ENCODE measurements at places on chromosomes 11 and 22.

- no peak for DNase-seq
These were observed 3.6 kb downstream of the PKNOX2 start for GRCh38 chr11:125167954-125168835.

DNA sequence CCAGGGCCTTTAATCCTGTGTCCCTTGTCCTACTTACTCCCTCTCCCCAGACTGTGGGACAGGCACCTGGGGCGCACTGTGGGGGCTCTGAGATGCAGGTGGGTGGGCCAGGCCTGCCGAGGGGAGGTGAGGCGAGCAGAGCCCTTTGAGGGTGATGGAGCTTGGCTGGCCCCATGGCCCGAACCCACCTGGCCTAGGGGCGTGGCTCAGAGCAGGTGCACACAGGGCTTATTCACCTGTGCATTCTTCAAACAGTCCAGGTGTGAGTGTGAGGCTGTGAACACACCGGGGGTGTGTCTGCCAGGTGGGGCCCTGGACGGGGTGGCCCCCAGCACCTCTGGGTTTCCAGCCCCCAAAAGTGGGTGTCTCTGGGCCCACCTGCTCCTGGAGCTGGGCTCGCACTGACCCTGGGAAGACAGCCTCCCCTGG is 9.0 kb upstream of the MUC5AC start:
- DNase-seq = no peak

- no peak for DNase-seq
These were observed 5.9 kb upstream of the ALKBH3 start for GRCh38 chr11:43874738-43875137.

DNA sequence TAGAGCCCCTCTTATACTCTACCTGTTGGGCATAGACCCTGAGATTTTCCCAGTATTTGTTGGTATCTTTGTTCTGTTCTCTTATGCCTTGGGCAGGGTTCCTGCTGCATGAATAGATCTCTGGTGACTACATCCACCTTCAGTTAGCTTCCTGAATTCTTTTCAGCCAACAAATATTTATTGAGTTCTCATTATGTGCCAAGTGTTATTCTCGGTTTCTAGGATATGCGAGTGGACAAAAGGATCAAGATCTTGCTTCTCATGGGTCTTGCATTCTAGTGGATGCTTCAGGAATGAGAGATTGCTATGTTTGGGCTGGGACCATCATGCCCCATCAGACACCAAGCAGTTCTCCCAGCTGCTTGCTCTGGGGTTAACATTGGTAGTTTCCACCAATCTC is 340.0 kb downstream of the METTL15 start:
- DNase-seq = no peak

GRCh38 chr11:132050049-132050448 is 679.6 kb downstream of the NTM start:
- DNase-seq = no peak

DNA sequence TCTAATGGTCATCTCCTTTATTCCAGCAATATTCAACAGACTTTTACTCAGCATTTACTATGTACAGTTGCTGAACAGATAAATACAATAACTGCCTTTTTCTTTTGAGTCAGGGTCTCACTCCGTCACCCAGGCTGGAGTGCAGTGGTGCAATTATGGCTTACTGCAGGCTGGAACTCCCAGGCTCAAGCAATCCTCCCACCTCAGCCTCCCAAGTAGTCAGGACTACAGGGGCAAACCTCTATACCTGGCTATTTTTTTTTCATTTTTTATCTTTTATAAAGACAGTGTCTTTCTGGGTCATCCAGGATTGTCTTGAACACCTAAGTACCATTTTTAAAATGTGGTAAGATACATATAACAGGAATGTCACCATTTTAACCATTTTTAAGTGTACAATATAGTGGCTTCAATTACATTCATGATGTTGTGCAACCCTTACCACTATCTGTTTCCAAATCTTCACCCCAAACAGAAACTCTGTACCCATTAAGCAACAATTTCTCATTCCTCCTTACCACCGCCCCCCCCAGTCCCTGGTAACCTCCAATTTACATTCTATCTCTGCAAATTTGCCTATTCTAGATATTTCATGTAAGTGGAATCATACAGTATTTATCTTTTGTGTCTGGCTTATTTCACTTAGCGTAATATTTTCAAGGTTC is 67.8 kb downstream of the MIAT start:
- no peak for DNase-seq

- DNase-seq = no peak
These were observed 34.0 kb downstream of the AMPD3 start for GRCh38 chr11:10488934-10489691.

- no peak for DNase-seq
These were observed 13.0 kb downstream of the TALDO1 start for GRCh38 chr11:760236-760635.

- DNase-seq = peak; percentile 98
These were observed at the start of gene MUS81 for GRCh38 chr11:65860278-65861164. MUS81 (plus strand) TSS chr11:65860433; CDS start chr11:65860754, 321 bp downstream.

- DNase-seq = peak; percentile 25
These were observed 8.6 kb downstream of the THYN1 start for GRCh38 chr11:134244593-134244992.

DNA sequence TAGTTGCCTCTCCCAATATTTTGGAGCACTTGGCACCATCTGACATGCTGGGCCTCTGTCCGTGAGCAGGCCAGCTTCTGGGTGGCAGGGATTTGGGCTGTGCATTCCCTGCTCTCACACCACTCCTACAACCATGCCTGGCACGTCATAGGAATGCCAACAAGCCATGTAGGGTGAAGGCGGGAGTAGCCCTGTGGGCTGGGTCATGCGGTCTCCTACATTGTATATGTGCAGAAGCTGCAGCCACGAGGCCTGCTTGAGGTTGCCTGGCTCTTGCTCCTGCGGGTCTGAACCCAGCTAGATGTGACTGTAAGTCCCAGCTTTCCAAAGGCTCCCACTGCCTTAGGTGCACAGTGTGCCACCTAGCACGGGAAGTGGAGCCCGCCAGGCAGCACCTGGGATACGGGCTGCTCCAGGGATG is 14.5 kb downstream of the MYEOV start:
- no peak for DNase-seq

- no peak for DNase-seq
These were observed 1.7 kb downstream of the UVRAG start for GRCh38 chr11:75816561-75817239.

GRCh38 chr11:88354912-88355311 is 17.4 kb upstream of the CTSC start:
- no peak for DNase-seq

DNA sequence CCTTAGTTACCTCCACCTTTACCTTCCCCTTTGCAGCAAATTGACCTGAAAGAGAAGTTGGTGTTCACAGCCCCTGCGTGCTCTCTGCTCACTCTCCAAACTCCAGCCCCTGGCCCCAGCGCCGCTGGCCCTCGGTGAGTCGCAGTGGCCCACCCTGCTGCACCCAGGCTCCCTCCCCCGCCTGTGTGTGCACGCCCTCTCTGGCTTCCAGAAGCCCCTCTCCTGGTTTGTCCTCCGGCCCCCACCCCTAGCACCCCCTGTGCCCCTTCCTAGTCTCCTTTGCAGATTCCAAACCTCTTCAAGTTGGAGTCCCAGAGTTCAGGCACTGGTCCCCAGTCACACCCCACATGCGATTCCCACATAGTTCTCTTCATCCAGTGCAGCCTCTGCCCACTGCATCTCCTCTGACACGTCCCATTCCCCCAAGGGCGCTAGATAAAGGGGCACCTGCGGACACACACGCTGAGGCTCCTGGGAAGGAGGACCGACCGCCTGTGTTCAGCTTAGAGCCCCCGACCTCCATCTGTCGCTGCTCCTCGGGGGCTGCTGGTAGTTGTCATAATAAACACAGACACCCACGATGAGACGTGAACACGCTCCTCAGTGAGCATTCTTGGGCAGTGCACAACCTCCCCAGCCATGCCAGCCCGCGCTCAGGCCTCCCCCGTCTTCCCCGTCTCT is 1.5 kb upstream of the PHRF1 start:
- DNase-seq = no peak

DNA sequence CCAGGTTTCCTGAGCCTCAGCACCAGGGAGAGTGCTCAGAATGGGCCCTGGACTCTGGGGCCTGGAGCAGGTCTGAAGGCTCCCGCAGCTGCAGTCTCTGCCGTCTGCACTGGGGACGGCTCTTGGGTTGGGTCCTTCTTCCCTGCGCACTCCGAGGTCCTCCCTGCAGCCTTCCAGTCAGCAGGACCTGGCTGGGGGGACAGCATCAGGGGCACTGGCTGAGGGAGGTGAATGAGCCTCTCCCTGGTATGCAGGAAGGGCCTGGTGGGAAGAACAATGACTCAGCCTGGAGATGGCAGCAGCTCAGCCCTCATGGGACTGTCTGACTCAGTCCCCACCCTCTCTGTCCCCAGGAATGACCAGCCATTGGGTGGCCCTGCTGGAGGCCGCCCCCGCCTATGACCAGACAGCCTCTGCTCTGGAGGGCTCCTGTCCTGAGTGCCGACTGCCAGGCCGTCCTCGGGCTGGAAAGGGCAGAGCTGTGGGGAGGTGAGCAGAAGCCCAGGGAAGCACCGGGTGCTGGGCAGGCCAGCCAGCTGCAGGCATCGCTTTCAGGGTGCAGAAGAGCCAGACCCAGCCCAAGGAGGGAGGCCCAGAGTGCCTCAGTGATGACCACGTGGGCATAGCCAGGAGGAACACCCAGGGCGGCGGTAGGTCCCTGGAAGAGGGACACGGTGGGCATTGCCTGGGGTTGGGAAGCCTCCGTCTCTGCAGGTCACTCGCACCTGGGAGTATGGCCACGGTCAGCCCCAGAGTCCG is 455.0 kb downstream of the BRD1 start:
- no peak for DNase-seq

- no peak for DNase-seq
These were observed 5.3 kb upstream of the CHADL start for GRCh38 chr22:41245917-41246499.

GRCh38 chr11:34341096-34341495 is 16.7 kb downstream of the ABTB2 start:
- no peak for DNase-seq

DNA sequence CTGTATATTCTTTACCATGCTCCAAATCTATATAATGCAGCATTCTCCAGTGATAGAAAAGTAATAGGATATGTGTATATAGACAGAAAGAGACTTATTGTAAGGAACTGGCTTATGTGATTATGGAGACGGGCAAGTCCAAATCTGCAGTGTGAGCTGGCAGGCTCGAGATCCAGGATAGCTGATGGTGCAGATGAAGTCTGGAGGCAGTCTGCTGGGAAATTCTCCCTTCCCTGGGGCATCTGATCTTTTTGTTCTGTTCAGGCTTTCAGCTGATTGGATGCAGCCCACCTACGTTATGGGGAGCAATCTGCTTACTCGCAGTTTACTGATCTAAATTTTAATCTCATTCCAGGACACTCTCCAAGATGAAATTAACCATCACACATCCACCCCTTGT is 73.2 kb downstream of the GRK3 start:
- no peak for DNase-seq
